ENCODE measurements at places on chromosomes 5 and 9.

DNA sequence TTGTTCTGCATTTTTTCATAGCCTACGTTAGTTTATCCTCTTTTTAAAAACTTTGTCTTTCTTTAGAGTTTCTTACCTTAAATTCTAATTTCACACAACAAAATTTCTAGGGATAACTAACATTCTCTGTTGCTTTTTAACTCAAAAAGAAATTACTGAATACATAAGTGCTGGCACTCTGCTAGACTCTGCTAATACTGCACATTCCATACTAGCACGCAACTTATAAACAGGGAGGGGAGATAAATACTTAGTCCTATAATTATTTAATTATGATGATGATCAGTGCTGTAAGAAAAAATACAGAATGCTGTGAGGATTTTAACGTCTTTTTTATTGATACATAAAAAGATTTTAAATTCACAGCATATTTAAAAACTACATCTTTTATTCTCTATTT lies 25.1 kb downstream of the RNF145 start:
- DNase-seq, result no peak

- DNase-seq, result no peak
Observed at GRCh38 chr5:76162335-76162734, 79.2 kb downstream of the SV2C start.

- DNase-seq, result no peak
Observed at GRCh38 chr9:122402874-122403273, 32.0 kb downstream of the PTGS1 start.

- DNase-seq, result no peak
Observed at GRCh38 chr5:95350631-95351030, 40.5 kb upstream of the FAM81B start.

DNA sequence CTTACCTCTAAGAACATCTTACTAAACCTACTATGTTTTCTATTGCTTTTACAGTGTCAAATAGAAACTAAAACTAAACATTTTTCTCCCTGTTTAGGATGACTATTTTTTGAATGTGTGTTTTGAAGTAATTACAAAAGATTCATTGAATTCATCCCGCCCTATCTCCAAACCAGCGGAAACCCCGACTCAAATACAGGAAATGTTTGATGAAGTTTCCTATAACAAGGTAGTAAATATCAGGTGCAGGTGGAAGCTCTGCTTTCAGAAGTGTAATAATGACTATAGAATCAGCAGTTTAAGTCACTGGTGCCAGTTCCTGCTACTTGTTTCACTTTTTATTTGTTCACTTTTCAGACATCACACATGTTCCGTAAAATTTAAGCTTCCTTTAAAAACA lies 20.0 kb downstream of the ERAP2 start:
- no peak for DNase-seq

DNA sequence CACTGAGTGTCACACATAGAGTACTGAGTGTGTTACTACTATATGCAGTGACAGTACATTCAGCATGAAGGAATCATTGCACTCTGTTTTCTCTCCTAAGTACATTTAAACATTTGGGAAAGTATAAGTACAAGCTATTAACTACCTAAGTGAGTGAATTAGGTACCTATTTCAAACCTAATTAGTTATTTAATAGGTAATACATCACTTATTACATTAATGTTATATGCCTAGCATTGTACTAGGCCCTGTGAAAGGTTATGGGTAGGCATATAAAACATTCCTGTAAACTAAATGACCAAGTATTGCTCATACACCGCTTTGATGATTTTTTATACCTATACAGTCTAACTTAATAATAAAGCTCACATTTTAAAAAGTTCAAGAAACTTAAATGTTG lies 25.7 kb upstream of the PPP3R2 start:
- no peak for DNase-seq

DNA sequence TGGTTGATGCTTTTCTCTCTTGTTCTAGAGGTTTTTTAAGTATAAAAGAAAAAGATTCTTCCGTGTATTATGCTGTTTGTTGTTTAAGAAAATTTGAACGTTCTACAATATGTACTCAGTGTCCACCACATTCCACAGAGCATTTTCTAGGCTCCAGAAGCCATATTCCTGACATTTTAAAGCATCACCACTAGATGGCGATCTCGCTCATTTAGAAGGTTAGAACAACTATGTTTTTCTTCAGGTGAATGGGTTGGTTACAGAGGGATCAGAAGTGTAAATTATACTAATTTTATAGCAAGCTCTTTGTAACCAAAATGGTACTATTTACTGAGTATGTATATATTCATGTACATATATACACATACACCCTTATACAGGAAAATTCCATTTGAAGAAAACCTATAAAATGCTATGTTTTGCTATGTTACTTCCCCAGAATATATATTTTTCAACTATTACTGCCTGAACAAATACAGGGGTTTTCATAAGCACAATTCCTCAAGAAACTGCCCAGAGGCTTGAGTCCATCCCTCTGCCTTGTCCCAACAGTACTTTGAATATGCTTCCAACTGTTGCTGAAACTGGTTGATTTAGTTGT lies 284.3 kb downstream of the CCDC171 start:
- peak; percentile 28 for DNase-seq

GRCh38 chr5:72276219-72276752 lies 43.8 kb downstream of the MRPS27 start:
- no peak for DNase-seq

GRCh38 chr9:95746408-95747180 lies 128.9 kb upstream of the ERCC6L2 start:
- no peak for DNase-seq

- no peak for DNase-seq
Observed at GRCh38 chr9:2411459-2412215, 209.9 kb upstream of the VLDLR start.

DNA sequence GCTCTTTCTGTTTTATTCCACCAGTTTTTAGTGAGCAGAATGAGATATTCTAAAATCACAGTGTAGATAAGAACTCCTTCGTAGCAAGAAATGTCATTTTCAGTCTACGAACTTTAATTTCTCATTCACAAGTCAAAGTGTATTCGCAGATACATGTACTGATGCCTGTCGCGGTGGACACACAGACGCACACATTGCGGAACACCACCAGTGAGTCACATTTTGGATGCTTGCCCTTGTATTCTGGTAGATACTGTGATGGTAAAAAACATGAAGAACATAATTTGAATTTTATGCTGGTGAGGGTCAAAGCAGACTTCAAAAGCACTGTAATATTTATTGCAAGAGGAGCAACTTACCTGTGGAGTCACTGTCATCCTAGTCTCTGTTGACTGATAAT lies 4.7 kb upstream of the C9orf57 start:
- no peak for DNase-seq

GRCh38 chr5:115623658-115624057 lies 2.2 kb downstream of the TMED7 start:
- DNase-seq, result no peak

DNA sequence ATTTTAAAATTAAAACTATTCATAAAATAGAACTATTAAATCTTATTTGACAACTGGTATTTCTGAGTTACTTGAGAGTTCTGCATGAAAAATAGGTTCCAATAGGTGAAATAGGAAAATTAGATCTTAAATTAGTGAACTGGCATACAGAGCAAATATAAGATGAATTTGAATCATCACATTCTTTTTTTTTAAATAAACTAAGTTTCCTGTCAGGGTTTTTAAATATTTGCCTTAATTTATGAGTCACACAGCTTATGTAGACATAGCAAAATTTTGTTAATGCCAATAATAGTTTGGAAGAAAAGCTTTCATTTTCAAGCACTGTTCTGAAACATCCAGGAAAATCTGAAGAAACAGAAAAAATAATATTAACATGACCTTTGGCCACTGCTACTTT lies 311.7 kb upstream of the HAPLN1 start:
- DNase-seq, result no peak

- DNase-seq, result no peak
Observed at GRCh38 chr5:137393196-137393993, 105.7 kb downstream of the SPOCK1 start.

- DNase-seq, result no peak
Observed at GRCh38 chr9:87434366-87434765, 63.3 kb upstream of the DAPK1 start.

- DNase-seq, result no peak
Observed at GRCh38 chr5:73140801-73141200, 20.4 kb downstream of the TMEM171 start.

- no peak for DNase-seq
Observed at GRCh38 chr9:82970359-82970758, 92.6 kb downstream of the RASEF start.

DNA sequence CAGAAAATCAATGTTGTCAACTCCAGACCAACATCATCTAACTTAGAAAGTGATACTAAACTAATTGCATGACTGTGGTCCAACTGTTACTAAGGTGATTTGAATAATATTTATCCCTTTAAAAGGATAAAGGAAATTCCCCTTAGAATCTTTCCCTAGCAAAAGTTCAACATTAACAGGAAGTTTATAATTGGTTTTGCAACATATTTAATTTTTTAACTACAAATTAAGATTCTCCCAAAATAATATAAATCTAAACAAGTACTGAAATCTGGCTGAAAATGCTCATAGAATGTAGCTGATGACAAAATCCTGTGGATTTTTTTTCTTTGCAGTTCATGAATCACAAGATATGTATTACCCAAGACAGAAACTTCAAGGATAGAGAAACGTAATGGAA lies 151.4 kb downstream of the LPAR1 start:
- DNase-seq, result no peak

GRCh38 chr9:69173497-69173890 lies 583 bp upstream of the TJP2 start:
- peak; percentile 54 for DNase-seq

- no peak for DNase-seq
Observed at GRCh38 chr9:98455256-98456155, 200.1 kb upstream of the TBC1D2 start.

DNA sequence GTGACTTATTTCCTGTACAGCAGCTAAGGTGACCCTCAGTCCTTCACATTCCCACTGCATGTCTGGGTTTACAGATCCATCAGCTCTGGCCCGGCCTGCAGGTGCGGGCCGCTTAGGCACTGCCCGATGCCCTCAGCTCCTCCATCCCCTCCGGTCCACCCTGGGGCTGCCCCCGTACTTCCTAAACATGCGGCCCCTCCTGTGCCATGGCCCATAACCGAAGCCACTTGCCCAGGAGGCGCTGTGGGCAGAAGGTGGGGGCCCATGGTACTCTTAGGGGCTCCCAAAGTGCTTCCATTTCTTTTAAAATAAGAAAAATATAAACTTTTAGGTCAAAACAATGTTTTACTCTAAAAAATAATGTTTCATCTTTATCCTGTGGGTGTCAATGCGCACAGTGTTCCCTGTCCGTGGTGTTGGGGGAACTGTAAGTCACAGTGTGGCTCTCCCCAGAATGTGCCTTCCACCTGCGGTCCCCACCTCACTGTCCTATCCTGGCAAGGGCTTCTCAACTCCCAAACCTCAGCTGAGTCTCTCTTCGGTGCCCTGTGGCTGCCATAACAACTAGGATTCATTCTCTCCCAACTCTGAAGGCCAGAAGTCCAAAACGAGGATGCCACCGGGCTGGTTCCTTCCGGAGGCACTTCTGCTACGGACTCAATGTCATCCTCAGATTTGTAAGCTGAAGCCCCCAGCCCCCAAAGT lies 132.7 kb upstream of the LPCAT1 start:
- no peak for DNase-seq

GRCh38 chr9:123201083-123201482 lies 67.3 kb downstream of the STRBP start:
- no peak for DNase-seq

- DNase-seq, result no peak
Observed at GRCh38 chr9:8436786-8437185, 637.2 kb upstream of the DMAC1 start.

DNA sequence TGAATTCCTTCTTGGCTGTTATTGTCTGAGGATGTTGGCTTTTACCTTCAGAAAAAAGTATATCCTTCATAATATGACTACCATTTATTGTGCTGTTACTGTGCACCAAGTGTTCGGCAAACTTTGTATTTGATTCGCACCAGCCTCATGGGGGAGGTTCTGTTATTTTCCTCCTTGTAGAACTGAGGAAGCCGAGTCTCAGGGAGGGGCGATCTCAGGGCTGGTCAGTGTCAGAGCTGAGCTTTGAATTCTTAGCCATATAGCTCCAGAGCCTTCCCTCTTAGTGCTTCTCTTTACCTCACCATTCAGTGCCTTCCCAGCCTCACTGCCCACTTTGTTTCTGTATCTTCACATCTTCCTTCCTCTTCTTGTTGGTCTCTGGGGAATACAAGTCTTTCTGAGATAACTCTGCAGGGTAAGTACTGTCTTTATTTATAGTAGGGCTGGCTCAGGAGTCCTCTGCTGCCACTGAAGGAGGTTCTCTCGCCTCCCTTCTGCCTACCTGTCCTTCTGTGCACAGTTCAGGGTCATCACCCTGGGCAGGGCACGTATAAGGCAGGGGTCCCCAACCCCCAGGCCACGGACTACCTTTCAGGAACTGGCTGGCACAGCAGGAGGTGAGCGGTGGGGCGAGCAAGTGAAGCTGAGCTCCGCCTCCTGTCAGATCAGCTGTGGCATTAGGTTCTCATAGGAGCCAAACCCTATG lies 48.4 kb downstream of the GALNT10 start:
- DNase-seq, result no peak

DNA sequence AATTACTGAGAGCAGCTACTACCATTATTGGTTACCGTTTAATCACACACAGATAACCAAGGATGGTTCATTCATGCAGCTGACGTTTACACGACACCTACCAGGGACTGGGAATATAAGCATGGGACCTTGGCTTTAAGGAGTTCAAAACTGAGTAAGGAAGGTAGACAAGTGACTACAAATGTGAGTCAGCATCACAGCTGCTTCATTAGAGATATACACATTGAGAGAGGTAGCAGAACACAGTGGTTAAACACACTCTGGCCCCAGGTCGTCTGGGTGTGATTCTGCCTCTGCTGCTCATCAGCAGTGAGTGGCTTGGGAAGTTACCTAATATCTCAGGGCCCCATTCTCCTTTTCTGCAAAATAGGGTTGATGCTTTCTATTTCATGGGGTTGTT lies 268.6 kb downstream of the NR3C1 start:
- DNase-seq, result no peak

DNA sequence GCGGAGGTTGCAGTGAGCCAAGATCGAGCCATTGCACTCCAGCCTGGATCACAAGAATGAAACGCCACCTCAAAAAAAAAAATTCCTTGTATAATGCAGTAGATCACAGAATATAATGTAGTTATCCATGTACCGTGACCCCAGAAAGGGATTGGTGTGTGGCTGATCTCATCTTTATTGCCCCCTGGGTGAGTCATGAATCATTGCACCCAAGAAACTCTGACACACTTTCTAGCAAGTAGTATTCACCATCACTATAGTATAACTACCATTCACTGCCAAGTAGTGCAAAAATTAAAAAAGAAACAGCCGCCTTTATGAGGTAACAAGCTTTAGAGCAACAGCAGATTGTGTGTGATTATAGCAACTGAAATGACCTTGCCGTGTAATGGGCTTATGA lies 23.7 kb upstream of the ANKH start:
- DNase-seq, result no peak

All from NT2/D1 (cell line).